ENCODE measurements at places on chromosomes 7 and 10. TPM values are rescaled to one million over a fixed set of nuclear protein-coding genes. Genes with fewer than 3 reads are reported as not detected.

DNA sequence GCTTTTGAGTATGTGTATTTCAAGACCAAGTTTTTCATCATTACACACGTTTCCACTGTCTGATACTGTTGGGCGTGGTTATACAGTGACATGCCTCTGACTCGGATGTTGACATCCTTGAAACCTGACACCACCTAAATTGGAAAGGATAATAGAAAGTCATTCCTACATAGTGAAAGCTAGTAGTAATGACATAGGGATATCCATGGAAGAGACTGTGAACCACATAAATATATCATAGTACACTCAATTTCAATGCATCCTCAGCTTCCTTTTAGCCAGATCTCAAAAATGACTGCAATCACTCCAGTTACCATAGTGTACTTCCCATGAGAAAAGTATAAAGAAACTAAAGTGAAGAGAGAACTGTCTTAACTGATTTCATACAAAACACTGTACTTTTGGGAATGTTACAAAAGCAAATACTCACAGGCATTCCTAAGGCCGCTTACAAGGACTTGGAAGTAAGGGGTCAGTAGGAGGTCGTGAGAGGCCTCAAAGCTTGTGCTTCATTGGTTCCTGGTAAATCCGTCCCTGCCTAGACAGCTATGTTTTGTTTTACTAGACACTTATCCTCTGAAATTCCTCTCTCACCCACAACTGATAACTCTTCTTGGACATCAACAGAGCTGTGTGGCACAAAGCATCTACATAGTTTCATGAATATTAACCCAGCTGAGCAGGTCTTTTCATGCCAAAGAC, 71.8 kb upstream of the VWDE start:
- H3K4me1 ChIP-seq: no peaks in the 10 kb centered on the region
- no peaks in the 10 kb centered on the region for H3K36me3 ChIP-seq
- H3K27ac ChIP-seq: no peak overlapping the region
- no peak overlapping the region for H3K4me3 ChIP-seq
- H3K27me3 ChIP-seq: no peaks in the 10 kb centered on the region

DNA sequence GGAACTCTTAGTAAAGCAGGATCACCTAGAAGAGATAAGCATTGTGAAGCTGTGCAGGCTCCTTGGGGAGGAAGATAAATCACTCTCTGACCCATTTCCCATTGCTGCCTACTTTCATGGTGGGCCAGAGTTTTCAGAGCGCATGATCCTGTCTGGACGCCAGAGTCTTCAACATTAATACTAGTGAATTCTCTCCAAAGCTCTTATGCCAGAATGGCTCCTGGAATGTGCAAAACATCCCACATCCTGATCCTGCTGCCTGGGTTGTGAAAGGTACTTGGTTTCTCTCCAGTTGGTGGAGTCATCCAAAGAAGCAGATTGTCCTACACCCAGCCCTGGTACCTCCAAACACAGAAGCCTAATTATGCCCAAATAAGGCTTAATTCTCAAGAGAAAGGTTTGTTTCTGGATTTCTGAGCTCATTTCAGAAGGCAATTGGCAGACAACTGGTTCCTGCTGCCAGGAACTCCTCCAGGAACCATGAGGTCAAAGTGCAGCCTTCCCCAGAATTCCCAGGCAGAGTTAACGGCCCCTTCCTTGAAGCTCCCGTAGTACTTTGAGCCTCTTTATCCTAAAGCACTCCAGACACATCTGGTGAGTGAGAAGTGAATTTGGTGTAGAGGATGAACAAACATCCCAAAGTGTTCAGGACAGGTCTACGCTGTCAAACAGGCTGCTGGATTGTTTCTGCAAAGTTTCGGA, 495.2 kb downstream of the PLXNA4 start:
- peaks cover 50% of the 10 kb centered on the region for H3K4me1 ChIP-seq
- DNase-seq: no peak
- peak overlapping the region; percentile 77 for H3K27ac ChIP-seq
- no peak overlapping the region for H3K4me3 ChIP-seq

DNA sequence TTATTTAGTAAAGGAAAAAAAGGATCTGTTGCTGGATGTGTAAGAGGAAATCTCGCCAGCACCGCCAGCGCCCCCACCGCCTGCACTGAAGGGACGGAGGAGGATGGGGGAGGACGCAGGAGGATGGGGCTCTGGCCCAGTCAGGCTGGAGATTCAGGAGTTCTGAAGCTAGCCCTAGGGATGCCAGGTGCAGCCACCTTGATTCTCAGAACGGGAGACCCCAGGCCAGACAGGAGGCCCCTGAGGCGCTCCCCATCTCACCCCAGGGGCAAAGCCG, 1.3 kb downstream of the CAMK2B start:
- peaks cover 5% of the 10 kb centered on the region for H3K27me3 ChIP-seq
- no peak overlapping the region for H3K4me3 ChIP-seq
- peaks cover 7% of the 10 kb centered on the region for H3K4me1 ChIP-seq

DNA sequence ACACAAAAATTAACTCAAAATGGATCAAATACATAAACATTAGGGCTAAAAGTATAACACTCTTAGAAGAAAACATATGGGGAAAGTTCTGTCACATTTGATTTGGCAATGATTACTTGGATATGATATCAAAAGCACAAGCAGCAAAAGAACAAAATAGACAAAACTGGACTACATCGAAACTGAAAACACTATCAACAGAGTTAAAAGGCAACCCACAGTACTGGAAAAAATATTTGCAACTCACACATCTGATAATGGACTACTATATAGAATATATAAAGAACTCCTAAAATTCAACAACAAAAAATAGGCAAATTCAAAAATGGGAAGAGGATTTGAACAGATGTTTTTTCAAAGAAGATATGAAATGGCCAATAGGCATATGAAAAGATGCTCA, 51.0 kb downstream of the COA1 start:
- H3K27me3 ChIP-seq: no peaks in the 10 kb centered on the region
- no peak overlapping the region for H3K27ac ChIP-seq
- peaks cover 38% of the 10 kb centered on the region for H3K4me1 ChIP-seq
- no peaks in the 10 kb centered on the region for H3K36me3 ChIP-seq
- no peak for DNase-seq

GRCh38 chr7:147182874-147183273, 1066.3 kb downstream of the CNTNAP2 start:
- no peak for DNase-seq
- peaks cover 11% of the 10 kb centered on the region for H3K4me1 ChIP-seq
- no peaks in the 10 kb centered on the region for H3K36me3 ChIP-seq
- no peak overlapping the region for H3K27ac ChIP-seq

GRCh38 chr10:129958629-129959543, 5.2 kb downstream of the EBF3 start:
- peak overlapping the region; percentile 54 for H3K27ac ChIP-seq
- peak overlapping the region; percentile 61 for H3K4me3 ChIP-seq
- H3K4me1 ChIP-seq: peaks cover 38% of the 10 kb centered on the region
- DNase-seq: no peak

DNA sequence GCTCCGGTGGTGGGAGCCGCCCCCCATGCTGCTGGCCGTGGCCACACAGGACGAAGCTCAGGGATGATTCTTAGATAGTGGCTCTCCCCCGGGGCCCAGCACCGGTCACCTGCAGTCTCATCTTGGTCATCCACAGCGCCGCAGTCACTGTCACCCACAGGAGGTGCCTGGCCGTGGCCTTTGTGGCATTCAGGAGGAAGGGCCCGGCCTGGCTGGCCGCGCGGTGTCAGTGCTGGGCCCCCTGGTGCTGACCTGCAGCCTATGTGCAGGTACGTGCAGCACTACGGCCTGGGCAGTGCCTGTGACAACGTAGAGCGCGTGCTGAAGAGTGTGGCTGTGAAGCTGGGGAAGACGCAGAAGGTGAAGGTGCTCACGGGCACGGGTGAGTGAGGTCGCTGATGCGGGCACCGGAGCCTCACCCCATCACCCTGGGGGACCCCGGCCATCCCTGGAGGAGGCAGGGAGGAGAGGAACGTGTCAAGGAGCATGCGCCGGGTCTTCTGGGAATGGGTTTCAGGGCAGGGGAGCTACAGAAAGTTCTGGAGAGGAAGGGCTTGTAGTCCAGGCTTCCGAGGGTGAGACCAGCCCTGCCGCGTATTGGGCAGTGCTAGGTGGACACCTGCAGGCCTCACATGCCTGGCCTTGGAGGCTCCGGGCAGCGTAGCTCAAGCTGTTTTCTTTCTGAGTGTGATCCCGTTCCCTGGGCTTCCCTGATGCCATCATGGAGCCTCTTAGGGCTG, 5.0 kb downstream of the SPRN start:
- peak; percentile 62 for DNase-seq
- H3K36me3 ChIP-seq: peaks cover 16% of the 10 kb centered on the region
- no peak overlapping the region for H3K27ac ChIP-seq

GRCh38 chr7:38673795-38674194, 42.6 kb upstream of the AMPH start:
- no peaks in the 10 kb centered on the region for H3K27me3 ChIP-seq
- H3K27ac ChIP-seq: peak overlapping the region; percentile 11
- no peak for DNase-seq

DNA sequence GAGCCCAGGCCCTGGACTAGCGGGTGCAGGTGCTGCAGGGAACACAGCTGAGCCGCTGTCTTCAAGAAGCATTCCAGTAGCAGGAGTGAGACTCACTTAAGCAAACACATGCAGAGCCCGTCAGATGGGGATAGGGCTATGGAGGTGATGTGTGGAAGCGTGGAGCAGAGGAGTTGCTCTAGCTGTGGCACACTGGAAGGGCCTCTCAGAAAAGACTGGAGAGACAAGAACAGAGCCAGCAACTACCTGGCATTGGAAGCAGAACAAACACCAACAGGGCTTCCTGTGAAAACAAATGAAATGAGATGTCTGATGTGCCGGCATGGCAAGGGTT, 37.8 kb upstream of the GALNTL5 start:
- no peaks in the 10 kb centered on the region for H3K27me3 ChIP-seq
- no peak overlapping the region for H3K27ac ChIP-seq
- DNase-seq: no peak

DNA sequence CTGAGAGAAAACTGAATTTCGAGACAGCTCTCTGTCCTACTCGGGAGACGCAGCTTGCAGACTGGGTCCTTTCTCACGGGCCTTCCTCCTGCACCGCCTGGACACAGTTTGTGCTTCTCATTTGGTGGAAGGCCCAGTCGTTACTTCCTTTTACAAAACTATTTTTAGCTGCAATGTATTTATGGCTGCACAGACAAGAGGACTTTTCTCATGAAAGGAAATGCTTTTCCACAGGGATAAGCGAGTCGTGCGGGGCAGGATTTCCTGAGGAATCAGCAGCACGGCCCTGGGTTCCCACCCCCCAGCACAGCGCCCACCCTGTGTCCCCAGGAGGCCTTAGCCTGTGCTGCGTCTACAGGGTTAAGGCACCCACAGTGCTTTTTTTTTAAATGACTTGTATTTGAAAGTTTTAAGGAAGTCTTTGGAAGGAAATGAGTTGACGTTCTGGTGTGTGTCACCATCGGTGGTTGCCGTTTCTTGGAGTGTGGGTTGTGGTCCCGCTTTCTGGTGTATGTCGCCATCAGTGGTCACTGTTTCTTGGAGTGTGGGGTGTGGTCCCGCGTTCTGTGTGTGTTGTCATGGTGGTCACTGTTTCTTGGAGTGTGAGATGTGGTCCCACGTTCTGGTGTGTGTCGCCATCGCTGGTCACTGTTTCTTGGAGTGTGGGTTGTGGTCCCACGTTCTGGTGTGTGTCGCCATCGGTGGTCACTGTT, 50.9 kb downstream of the INPP5A start:
- peaks cover 91% of the 10 kb centered on the region for H3K4me1 ChIP-seq
- no peaks in the 10 kb centered on the region for H3K27me3 ChIP-seq
- no peak for DNase-seq
- H3K36me3 ChIP-seq: no peaks in the 10 kb centered on the region
- peak overlapping the region; percentile 85 for H3K27ac ChIP-seq

GRCh38 chr10:75640381-75640780, 209.0 kb downstream of the LRMDA start:
- no peak for DNase-seq
- H3K27me3 ChIP-seq: no peaks in the 10 kb centered on the region
- no peaks in the 10 kb centered on the region for H3K4me1 ChIP-seq
- H3K36me3 ChIP-seq: no peaks in the 10 kb centered on the region
- H3K4me3 ChIP-seq: no peak overlapping the region

DNA sequence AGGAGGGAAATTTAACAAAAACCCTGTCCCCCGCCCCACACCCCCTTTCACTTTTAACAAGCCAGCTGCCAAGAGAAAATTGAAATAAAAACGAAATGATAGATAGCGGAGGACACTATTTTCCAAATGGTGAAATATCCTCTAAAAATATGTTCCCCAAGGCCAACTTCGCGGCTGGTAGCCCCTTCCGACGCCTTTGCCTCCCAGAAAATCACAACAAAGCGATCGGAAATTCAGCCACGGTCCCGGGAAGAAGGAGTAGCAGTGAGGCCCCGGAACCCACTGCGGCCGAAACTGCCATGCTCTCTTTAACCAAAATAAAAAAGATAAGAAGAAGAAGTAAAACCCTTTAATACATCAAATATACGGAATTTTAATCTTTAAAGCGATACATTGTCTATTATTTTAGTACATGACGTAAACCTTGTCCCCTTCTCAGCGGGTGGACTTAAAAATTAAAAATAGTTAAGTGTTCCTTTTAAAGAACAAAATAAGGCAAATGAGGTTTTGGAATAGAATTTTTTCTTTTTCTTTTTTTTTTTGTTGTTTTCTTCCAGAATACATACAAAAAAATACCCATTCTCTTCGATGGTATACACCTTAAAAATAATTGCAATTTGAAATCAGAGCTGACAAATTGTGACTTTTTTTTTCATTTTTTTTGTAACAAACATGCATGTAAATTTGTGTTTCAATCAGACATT, 3.9 kb downstream of the ZNF503 start:
- H3K4me1 ChIP-seq: peaks cover 37% of the 10 kb centered on the region
- DNase-seq: no peak
- H3K27ac ChIP-seq: peak overlapping the region; percentile 99
- peaks cover 18% of the 10 kb centered on the region for H3K36me3 ChIP-seq

DNA sequence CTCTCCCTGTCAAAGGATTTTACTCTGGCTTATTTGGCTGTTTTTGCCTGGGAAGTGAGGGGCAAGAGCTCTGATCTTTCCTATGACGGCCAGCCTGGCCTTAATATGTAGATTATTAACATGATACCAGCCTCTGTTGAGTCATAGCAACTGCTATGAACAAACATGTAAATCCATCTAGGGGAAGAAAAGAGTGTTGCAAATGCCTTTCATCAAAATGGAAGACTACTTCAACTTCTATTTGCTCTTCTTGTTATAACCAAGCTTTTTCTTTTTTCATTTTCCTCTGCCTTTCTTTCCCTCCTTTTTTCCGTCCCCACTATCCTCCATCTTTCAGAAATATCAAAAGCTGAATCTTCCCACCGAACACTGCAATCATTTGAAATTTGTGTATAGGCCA, 46.6 kb downstream of the BTRC start:
- H3K4me3 ChIP-seq: no peak overlapping the region
- H3K4me1 ChIP-seq: peaks cover 9% of the 10 kb centered on the region
- no peak overlapping the region for H3K27ac ChIP-seq
- no peak for DNase-seq
- H3K36me3 ChIP-seq: no peaks in the 10 kb centered on the region

- no peaks in the 10 kb centered on the region for H3K27me3 ChIP-seq
Measured at GRCh38 chr7:117259615-117260014, 63.2 kb downstream of the WNT2 start.

DDX56 gene
- total RNA-seq: 35.3 TPM

OR2A5 gene
- not detected for total RNA-seq

GBX1 gene
- not detected for total RNA-seq

CD36 gene
- 148 TPM for total RNA-seq

PRLHR gene
- total RNA-seq: 1.9 TPM

HMX3 gene
- not detected for total RNA-seq

SPDYE16 gene
- total RNA-seq: not detected

SPDYE6 gene
- not detected for total RNA-seq

LIPN gene
- total RNA-seq: not detected

PIP gene
- total RNA-seq: not detected

LIPK gene
- not detected for total RNA-seq

ICA1 gene
- total RNA-seq: 7.4 TPM

Measured in esophagus muscularis mucosa (tissue), 4 donors.